Stimulated activated CD8-positive, alpha-beta memory T cell treated with anti-CD3 and anti-CD28 coated beads, Interleukin-2, amount 100 ng/mL, for 1 hour (primary cell): ENCODE measurements at places on chromosomes 4 and X.

GRCh38 chr4:117425636-117426035 lies 340.3 kb upstream of the TRAM1L1 start:
- no peak for DNase-seq

- DNase-seq = no peak
Measured at GRCh38 chr4:2927016-2927695, 36.0 kb downstream of the NOP14 start.

DNA sequence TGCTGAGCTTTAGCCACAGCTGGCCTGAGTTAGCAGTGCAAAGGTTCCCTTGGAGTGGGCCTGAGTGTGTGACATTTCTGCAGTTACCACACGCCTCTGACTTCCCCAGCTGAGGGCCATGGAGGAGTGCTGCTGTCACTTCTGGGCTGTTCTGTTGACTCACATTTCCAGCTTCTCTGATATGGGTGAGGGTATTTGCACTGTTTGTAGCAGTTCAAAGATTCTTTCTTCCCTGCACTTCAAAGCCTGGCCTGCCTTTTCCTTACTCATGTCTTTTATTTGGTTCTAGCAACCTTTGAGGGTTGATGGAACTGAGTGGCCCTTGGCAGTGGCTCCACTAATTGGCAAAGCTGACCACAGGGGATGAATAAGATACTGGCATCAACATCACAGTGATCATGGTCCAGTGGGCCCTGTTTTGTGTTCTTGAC lies 26.4 kb upstream of the SCML1 start:
- no peak for DNase-seq

DNA sequence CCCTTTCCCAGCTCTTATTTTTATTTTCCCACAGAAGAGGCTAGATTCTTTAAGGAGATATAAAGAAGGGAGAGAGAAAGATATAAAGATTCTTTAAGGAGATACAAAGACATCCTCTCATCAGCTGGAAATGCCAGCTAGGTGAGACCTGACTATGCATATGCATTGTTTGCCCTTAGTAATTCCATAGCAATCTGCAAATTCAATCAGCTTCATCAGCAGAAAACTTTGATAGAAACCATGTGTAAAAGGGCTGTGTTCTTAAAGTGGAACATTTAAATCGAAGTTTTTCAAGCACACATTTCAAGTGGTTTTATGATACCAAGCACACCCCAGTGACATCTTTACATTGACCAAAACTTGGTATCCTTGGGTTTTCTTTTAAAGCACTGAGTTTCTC lies 24.1 kb downstream of the FHL1 start:
- no peak for DNase-seq

DNA sequence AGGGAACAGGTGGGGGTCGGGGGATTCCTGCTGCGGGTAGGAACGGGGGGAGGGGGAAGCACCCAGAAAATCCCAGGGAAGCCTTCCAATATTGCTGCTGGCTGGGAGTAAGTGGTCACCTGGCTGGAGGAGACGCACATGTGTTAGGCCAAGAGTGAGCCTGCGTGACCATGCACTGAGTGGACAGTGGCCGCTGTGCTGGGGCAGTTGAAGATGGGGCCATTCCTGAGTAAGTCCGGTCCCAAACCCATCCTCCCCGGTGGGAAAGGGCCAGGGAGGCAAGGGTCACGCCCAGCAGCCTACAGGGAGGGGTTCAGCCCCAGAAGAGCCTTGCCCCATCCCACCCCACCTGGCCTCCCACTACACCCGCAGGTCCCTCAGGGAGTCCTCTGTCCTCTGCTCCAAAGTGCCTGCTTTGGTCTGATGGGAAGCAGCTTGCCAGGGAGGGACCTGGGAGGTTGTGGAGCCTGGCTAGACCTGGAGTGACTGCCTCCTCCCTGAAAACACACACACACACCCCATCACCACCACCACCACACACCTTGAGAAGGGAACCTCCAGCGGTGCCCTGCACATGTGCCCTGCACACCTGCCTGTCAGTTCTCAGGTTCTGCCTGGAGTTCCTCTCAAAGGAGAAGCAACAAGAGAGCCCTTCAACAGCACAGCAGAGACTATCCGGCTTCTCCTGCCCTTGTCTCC lies 6.1 kb downstream of the L1CAM start:
- no peak for DNase-seq

- no peak for DNase-seq
Measured at GRCh38 chrX:52271206-52271605, 86.5 kb downstream of the MAGED4 start.

DNA sequence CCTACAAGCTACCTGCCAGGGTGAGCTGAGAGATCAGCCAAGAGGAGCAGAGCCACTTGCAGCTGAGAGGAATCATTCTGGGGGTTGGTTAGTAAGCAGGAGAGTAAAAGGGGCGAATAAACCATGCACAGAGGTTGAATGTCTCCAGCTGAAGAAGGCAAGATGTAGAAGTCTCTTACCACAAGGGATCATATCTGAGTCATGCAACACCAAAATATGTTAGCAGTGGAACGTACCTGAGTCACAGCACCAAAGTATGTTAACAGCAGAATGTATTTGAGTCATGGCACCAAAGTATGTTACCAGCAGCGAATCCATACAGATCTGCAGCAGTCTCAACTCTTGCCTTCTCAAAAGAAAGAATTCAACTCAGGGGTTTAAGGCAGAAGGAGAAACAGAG lies 29.9 kb downstream of the C4orf51 start:
- no peak for DNase-seq

- no peak for DNase-seq
Measured at GRCh38 chr4:145279122-145279960, 99.0 kb upstream of the OTUD4 start.

GRCh38 chr4:99856166-99856565 lies 38.1 kb downstream of the LAMTOR3 start:
- no peak for DNase-seq

DNA sequence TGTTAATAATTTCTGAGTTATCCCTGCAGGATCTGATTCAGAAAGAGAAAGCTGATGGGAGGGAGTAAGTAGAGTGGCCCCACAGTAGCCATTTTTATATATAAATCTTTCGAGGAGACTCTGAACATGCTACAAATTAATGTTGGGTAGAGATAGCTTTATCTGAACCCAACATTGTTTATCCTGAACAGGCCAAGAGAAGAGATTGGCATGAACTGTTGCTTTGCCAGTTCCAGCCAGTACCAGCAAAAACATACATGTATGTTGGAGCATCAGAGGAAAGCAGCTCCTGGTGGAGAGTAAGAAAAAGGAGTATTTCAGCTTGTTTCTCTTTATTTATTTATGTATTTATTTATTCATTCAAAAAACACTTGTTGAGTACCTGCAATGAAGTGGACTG lies 1.6 kb downstream of the MAOA start:
- no peak for DNase-seq

DNA sequence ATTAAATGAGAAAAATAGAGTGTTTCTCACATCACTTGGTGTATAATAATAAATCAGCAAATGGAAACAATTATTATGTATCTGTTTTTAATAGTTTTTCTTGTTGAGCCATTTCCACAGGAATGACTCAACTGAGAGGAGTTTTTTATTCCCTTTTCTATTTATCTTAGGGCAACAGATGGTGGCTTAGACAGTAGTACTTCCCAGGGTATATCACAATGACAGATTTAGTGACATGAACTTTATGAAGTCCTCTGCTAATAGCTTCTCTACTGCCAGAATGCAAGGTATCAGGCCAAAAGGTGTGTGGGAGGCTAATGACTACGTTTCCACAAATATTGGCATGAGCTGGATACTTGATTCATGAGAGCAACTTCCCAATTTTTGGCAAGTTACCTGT lies 126.7 kb downstream of the HTR2C start:
- no peak for DNase-seq

DNA sequence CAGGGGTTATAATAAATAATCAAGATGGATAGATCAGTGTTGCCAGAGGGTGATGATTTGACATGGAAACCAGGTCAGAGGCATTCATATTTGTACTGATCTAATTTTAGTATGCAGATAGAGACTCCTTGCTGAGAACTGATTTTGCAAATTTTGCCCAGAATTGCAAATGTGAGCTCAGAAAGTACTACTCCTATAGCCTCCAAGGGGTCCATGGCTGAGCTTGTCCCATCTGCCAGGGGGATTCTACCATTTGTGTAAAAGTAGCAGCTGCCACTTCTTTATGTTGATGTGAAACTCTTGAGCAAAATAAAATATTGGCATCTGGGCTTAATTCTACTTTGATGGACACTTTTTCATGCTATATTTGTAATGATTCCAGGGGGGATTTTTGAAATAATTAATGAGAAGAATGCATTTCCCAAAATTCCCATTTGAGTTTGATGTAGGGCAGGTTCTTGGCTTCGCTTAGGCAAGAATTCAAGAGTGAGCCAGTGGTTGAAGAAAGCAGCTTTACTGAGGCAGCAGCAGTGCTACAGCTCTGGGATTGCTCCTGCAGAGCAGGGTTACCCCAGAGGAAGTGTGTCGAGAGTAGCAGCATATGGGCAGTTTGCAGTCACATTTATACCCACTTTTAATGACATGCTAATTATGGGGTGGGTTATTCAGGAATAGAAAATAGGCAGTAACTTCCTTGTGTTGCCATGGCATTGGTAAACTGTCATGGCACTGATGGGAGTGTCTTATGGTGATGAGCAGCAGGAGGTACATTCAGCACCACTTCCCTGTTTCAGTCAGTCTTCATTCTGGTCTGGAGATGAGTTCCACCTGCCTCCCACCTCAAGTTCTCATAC lies 38.7 kb upstream of the DCLK2 start:
- no peak for DNase-seq

DNA sequence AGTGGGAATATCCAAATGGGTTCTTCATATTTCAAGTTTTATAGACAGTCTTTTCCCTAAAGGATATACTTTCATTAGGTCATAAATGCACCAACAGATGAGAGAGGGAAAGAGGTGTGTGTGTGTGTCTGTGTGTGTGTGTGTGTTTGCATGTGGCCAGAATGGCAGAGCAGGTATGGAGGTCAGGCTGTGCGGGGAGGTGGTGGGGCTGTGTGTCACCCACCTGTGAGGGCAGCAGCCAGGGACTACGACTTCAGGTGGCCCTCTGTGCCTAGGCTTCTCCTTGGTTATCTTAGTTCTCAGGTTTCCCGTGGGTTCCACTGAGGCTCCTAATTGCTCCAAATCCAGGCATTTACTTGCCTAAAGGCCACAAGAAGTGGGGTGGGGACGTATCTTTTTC lies 14.6 kb downstream of the HAND2 start:
- no peak for DNase-seq

DNA sequence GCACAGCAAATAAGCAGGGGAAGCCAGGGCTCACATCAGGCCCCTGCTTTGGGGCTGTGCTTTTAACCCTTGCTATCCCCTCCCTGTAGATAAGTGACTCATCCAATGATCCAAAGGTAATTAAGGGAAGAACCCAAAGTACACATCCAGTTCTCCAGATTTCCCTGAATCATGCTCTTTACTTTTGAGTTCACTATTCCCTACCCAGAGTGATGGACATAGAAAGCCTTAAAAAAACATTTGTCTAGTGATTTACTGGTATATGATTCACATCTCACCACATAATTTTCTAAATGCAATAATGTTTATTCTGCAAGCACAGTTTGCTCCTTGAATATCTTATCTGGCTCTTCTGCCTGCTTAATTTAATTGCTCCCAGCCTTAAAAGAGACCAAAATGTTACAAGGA lies 136.2 kb downstream of the PPP3CA start:
- no peak for DNase-seq

- peak; percentile 11 for DNase-seq
Measured at GRCh38 chrX:49230500-49231232, 2.5 kb downstream of the CACNA1F start.

GRCh38 chr4:154616731-154617130 lies 4.3 kb upstream of the FGG start:
- no peak for DNase-seq

GRCh38 chrX:30654989-30655607 lies 1.9 kb downstream of the GK start:
- DNase-seq = no peak

- DNase-seq = no peak
Measured at GRCh38 chr4:86484241-86484640, 109.9 kb upstream of the PTPN13 start.
